ENCODE measurements at places on chromosomes 16 and 17.

DNA sequence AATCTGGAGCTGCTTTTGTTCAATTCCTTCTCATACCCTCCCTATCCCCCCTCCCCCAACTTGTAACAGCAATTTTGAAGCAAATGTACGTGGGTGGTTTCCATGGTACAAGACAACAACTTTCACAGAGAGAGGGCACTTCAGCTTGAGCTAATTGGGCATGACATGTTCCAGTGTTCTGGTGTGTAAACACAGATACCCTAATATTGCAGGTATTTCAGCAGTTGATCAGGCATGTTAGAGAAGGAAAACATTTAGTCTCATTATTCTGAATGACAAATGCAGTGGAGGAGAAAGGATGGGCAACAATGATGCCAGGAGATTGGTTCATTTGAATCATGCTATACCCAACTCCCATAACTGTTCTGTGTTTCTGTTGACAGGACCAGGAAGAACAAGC, 137.5 kb downstream of the TRIM37 start:
- no peak for DNase-seq

- peak; percentile 34 for DNase-seq
These were observed 33.7 kb downstream of the IST1 start for GRCh38 chr16:71929048-71929447.

DNA sequence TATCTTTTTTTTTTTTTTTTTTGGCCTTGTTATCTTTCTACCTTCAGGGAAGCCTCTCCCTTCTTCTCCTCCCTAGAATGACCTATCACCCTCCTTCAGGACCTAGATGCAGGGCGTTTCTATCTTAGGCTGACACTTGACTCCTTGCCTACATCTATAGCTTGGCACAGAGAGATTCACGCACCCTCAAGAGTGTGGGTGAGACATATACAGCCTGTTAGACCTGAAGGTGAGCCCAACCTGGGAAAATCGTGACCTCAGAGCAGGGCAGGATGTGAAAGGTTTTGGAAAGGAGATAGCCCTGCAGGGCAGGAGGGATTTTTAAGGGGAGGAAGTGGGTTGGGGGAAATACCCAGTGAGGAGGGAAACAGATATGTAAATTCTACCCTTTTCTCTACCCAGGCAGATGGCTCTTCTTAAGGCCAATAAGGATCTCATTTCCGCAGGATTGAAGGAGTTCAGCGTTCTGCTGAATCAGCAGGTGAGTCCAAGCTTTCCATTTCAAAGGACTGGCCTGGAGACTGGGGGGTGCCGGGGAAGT, at the start of gene AHSP:
Gene AHSP (plus strand): TSS at position 167 of the 541 bp plus-strand sequence. CDS start 240 bp downstream, at position 407.
- no peak for DNase-seq

- DNase-seq: no peak
These were observed 1.3 kb downstream of the MYL11 start for GRCh38 chr16:30375864-30376263.

DNA sequence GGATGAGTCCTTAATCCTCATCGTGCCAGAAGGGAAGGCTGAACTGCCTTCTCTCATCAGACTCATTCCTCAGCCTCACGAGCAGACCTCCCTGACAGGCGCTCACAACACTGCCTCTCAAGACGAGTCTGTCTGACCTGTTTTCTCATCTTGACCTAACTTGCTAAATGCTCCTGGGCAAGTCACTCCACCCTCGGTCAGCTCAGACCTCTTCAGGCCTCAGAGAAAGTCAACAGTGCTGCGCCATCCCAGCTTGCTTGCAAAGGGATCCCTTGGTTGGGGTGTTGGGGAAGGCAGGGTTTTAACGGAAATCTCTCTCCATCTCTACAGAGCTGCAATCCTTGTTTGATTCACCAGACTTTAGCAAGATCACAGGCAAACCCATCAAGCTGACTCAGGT, 15.0 kb downstream of the SERPINF1 start:
- no peak for DNase-seq

DNA sequence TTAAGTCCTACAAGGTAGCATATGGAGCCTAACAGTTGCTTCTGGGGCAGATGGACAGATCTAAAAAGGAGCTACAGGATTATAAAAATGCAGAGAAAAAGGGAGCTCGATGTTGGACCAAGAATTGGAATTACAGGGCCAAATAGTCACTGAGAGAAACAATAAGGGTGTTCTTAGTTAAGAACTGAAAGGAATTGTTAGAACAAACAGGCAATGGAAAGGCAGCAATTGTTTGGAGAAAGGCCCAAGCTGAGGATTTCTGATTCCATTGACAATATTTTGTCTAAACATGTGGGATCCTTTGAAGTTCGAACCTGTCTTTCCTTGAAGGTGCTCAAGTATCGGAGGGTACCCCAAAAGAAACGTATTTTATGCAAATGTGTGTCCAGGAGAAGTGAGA, 513.6 kb upstream of the CDH8 start:
- DNase-seq: no peak

- DNase-seq: no peak
These were observed 40.2 kb upstream of the PLCG2 start for GRCh38 chr16:81738783-81739496.

GRCh38 chr16:80366023-80366422, 174.8 kb upstream of the DYNLRB2 start:
- DNase-seq: no peak

DNA sequence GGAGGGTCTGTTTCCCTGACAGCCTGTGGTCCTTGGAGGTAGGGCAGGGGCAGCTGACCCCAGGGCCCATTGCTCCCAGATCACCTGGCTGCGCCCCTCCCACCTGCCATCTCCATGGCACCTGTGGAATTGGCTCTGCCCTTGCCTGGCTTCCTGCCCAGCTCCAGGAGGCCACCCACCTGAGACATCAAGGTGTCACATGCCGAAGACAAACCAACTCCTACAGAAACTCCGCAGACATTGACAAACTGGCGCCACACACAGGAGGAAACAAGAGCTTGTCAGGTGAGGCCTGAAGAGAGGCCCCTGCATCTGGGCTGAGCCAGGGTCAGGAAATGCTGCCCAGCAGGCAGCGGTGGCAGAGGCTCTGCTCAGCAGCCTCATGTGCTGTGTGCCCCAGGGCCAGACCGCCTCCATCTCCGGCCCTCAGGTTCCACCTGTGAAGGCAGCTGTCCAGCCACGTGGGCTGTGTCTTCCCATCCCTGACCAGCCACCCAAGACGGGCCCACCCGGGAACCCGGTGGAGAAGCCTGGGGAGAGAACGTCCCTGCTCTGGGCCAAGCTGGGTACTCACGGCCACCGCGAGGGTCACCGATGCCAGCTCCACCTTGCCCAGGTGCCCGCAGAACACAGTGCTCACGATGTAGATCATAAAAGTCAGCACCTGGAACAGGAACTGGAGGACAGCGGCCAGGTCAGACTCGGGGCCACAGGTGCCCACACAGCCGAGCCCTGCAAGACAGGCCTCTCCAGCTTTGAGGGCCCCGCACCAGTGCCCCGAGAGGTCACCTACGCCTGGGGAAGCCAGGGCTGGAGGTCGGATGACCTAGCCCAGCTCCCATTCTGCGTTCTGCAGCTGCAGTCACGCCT, 1.6 kb downstream of the SLC47A2 start:
- DNase-seq: peak; percentile 5

DNA sequence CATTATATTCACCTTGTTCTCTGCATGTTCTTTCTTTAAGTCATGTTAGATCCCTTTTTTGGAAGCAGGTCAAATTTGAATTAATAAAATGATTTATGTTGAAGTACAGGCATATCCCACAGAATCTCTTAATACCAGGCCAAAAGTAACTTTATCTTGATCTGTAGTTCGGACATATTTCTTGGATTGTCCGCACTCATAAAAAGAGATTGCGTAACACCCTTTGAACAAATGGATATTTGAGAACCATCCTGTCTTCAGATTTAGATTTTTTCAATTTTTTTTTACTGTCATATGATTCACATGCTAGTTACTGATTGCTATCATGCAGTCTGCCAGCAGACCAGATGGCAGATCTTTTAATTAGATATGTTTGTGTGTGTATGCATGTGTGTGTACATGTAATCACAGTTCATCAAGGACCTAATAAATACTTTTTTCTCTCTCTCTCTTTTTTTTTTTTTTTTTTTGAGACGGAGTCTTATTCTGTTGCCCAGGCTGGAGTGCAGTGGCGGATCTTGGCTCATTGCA, 352.6 kb downstream of the WWOX start:
- no peak for DNase-seq

DNA sequence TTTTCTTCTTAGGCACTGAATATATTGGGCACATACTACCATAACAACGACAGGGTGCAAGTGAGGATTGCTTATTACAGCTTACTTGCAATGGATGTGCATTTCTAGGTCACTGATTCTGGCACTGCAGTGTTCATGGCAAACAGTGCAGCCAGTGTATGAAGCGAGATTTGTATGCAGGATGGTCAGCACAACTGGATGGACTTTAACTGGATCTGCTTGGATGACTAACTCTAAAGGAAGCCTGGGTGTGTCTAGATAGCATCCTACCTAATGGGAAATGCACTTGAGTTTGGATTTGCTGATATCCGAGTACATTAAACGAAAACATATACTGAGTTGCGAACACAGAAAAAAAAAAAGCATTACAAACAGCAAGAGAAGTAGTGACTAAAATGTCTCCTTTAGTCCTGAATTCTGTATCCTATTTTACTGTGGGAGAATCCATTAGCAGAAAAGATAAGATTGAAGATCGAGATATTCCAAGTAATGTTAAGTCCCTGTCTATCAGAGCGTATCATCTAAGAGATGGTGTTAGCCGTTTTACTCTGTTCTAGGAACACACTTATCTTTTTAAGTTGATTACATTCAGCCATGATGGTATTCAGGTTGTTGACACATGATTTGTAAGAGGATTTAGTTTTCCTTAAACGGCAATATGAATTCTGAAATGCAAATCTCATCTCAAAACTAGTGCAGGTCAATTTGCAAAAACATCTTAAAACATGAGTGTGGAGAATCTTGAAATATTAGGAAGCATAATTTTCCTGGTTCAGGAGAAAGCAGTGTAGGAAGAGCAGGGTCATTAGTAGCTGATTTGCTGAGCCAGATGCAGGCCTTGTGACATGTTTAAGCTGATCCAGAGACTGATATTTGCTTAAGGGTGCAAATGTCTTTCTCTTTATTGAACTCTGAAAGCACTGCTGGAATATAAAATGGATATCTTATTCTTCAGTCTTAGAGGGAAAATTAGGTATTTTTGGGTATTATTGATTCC, 142.6 kb upstream of the CPHXL start:
- no peak for DNase-seq

DNA sequence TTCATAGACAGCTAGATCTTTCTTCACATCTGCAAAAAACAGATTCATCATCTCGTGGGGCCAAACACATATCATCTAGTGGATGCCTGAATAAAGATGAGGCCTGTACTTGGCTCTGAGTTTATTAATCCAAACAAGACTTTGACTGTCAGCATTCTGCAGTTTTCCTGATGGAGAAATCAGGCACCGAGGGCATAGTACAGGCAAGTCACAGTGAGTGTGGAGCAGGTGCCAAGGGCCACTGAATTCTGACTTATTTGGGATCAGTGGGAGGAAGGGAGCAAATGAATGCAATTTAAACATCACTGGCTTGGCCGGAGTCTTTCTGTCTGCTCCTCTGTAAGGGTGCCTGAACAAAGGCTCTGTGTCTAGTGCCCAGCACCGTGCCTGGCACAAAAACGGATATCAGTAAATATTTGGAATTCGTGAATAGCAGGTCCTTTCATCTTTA, 975 bp downstream of the CFAP20 start:
- no peak for DNase-seq

DNA sequence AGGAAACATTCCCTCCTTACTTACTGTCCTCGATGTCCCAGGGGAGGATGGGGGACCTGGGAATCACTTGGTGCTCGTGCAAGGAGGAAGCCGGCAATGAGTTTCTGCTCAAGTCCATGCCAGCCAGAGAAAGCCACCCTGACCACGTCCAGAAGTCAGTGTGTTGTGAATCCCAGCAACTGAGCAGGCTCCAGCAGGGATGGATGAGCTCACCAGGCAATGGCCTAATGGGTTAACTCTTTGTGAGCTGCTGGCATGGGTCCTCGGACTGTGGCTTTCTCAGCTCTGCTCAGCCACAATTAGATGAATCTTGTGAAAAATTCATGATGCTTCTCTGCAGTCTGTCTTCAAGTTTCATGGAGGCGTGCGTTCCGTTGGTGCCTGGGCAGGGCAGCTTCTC, at the start of gene PIRT:
Gene PIRT (minus strand): TSS at position 167 of the 400 bp plus-strand sequence. CDS start 12,442 bp downstream, outside the sequence.
- DNase-seq: no peak

- no peak for DNase-seq
These were observed 115.7 kb upstream of the PMFBP1 start for GRCh38 chr16:72287649-72288048.

DNA sequence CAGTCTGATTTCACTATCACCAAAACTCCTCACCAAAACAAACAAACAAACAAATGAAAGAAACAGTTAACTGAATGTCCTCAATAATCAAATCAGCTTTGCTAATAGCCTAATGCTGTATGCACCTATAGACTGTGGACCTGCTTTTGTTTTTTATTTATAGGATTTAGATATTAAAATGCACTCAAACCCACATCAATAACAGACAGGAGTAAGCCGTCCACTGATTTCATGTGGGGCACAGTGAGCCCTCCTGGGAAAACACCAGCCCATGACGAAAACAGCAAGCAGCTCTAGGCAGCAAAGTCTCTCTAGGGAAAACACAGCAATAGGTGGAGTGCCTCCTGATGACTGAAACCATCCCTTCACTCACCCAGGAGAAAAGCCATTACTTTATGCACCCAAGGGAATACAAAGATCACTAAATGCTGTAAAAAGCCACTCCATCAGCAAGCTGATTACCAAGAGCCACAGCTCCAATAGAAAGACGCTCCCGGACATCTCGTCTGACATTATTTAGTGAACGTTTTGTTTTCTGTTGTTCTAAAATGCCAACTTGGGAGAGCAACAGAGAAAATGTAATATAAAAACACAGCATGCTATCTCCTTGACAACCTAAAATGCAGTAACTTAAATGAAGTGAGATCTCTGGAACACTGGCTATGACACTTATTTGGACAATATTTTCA, 47.8 kb downstream of the ANKFY1 start:
- no peak for DNase-seq

GRCh38 chr16:17512636-17513220, 42.0 kb upstream of the XYLT1 start:
- DNase-seq: no peak

- no peak for DNase-seq
These were observed 8.3 kb upstream of the CDC6 start for GRCh38 chr17:40279402-40279801.

- no peak for DNase-seq
These were observed at the start of gene MARVELD3 for GRCh38 chr16:71626018-71626857. TSS of gene MARVELD3 (plus strand) at chr16:71626184. CDS start at chr16:71626230, 46 bp downstream.

- DNase-seq: no peak
These were observed 5.1 kb upstream of the HLF start for GRCh38 chr17:55259684-55260111.

DNA sequence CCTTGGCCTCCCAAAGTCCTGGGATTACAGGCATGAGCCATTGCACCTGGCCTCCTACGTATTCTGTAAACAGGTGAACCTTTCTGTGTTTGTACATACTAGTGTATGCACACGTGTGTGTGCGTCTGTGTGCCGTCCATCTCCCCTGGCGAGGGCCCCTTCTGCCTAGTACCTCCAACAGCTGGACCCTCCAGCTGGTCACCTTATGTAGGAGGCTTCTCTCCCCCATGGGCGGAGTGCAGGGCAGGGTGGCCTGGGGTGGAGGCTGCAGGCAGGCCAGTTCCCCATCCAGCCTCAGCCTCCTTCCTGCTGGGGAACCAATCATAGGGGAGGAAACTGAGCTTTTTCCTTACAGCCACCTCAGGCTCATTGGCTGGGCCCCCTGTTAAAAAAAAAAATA, 24.4 kb upstream of the DOC2B start:
- DNase-seq: no peak
